Femur (tissue), 1 donor: ENCODE measurements at places on chromosomes 1 and 21.
A peak's percentile ranks its signal among the peaks of the same experiment; 100 is the strongest.

GRCh38 chr21:42829417-42829816 lies 49.9 kb downstream of the WDR4 start:
- no peak for DNase-seq

GRCh38 chr1:52679048-52679447 lies 19.1 kb downstream of the COA7 start:
- DNase-seq: peak; percentile 43

DNA sequence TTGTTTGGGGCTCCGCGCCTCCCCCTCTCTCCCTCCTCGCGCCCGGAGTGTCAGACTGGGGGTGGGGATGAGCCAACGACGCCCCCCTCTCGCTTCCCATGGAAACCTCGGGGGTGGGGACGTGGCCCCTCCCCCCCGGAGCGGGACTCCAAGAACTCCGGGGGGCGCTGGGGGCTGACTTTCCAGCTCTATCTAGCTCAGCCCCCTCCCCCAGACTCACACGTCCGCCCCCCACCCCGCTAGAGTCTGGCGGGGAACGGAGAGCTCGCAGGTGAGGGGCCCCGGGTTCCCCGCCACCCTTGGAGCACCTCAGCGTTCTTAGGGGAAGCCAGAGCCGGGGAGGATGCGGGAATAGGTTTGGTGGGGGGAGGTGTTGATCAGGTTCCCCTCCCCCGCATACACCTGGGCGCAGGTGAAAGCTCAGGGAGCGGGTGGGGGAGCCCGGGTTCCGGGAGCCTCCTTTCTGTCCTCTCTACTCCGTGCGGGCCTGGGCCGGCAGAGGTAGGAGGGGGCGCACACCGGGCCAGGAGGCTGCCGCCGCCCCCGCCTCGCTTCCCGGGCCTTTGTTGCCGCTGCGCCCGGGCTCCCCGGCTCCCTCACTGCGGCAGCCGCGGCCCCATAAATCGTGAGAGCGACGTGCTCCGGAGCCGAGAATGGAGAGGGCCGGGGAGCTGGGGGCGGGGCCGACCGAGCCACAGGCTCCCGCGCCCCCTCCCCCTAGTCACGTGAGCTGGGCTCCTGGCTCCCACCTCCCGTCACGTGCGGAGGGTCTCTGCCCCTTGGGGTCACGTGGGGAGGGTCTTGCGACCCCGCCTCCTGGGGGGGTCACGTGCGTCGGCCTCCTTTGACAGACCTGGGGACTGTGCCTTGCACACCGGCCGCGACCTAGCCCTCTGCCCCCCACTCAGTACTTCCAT lies 1.9 kb downstream of the EFNA3 start:
- DNase-seq: peak; percentile 51

GRCh38 chr1:50189369-50189768 lies 80.6 kb downstream of the ELAVL4 start:
- no peak for DNase-seq

GRCh38 chr21:34946385-34946840 lies 102.7 kb downstream of the RUNX1 start:
- no peak for DNase-seq

DNA sequence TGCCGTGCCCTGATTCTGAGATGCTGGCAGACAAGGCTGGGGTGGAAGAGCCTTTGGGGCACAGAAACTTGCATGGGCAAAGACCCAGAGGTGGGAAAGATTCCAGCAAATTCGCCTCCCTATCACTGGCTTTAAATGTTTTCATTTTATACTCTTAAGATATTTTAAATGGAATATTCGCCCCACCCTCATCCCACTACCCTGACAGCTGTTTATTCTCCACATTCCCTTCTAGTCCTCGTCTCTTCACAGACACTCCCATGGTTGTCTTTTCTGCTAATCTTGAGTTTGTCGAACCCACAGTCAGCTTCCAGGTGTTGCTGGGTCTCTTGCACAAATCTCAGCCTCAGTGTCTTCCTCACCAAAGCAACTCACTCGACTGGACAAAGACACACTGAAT lies 245.0 kb downstream of the KAZN start:
- no peak for DNase-seq

DNA sequence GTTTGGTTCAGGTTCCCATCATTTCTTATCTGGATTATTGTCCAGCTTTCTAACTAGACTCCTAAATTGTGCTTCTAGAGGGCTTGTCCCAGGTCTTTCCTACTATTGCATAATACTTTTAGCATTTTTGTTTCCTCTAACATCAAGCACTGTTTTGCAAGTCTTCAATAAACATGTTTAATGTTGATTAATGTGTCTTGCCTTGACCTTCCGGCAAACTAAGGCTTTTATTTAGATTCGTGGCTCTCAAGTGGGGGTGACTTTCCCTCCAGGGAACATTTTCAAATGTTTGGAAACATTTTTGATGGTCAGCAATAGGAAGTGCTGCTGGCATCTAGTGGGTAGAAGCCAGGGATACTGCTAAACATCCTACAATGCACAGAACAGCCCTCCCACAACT lies 90.7 kb downstream of the RPE65 start:
- no peak for DNase-seq

- no peak for DNase-seq
These were observed 115.5 kb downstream of the GABPA start for GRCh38 chr21:25850126-25850842.

GRCh38 chr1:202155478-202156021 lies 4.9 kb downstream of the PTPN7 start:
- DNase-seq: no peak

- DNase-seq: no peak
These were observed 3.5 kb downstream of the PLPP3 start for GRCh38 chr1:56575865-56576264.

- no peak for DNase-seq
These were observed 44.4 kb downstream of the ZNF697 start for GRCh38 chr1:119603695-119604094.

DNA sequence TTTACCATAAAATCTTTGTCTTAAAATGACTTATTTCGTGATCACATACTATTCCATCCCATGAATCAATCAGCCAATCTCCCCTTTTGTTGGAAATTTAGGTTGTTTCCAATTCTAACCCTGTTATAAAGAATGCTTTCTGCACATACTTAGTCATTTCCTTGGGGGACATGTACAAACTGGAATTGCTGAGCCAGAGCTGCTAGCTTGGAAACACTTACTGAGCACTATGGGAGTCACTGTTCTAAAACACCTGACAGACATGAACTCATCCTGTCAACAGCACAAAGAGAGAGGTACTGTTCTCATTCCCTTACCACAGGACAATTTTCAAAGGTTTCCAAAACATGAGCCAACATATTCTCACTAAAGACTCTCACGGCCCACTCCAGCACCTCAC lies 32.1 kb downstream of the AK2 start:
- DNase-seq: no peak

DNA sequence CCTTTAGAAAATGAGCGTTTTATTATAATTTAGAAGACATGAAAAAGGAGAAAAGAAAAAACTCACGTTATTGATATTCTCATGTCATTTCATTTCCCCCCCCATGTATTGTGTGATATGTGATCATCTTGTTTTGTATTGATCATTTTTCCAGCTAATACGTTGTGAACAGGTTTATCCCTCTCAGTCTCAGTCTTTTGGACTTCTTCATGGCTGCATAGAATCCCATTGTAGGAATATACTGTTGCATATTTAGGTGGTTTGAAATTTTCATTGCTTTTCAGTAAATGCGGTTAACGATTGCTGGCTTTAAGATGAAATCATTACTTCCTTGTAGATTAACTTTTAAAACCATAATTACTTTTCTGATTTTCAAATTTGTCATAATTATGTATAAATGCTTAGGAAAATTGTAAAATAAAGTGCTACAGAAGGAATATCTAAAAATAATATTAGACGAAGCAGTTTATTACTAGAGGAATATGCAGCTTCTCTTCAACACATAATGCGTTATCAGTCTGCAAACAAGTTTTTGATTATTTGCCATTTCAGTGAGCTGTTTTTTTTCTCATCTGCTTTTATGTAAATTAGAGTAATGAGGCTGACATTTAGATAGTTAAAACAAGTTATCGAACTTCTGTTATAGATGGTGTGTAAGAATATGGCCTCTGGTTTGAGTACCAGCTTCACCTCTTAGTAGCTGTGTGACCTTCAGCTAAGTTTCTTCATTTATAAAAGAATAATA lies 1.8 kb downstream of the SON start:
- DNase-seq: no peak

DNA sequence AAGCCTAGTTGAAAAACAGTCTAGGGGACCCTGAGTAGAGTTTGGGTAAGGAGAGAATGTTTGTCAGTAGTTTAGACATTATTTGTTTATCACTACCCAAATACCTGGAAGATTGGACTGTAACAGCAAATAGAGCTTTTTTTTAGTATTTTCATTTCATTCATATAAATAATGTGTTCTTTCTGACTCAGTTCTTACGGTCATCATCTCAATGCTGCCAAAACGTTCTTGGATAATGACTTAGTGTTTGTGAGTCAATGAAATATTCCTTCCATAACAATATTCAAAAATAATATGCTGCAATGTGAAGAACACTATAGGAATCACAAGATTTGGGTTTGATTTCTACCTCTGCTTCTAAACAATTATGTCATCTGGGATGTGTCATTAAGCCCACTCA lies 400.0 kb upstream of the PKN2 start:
- DNase-seq: no peak
